Upper lobe of right lung (tissue), 1 donor: ENCODE measurements at places on chromosomes 7 and 10.
A peak's percentile ranks its signal among the peaks of the same experiment; 100 is the strongest.

- H3K4me1 ChIP-seq, result no peaks in the 10 kb centered on the region
- no peak overlapping the region for H3K4me3 ChIP-seq
- peaks cover 5% of the 10 kb centered on the region for H3K27me3 ChIP-seq
- no peak overlapping the region for H3K27ac ChIP-seq
Observed at GRCh38 chr10:776772-777171, 87.3 kb upstream of the DIP2C start.

GRCh38 chr10:99431190-99431760, 851 bp upstream of the GOT1 start:
- H3K36me3 ChIP-seq, result no peaks in the 10 kb centered on the region
- peaks cover 16% of the 10 kb centered on the region for H3K4me1 ChIP-seq
- DNase-seq, result peak; percentile 85
- peak overlapping the region; percentile 95 for H3K27ac ChIP-seq
- no peaks in the 10 kb centered on the region for H3K27me3 ChIP-seq

DNA sequence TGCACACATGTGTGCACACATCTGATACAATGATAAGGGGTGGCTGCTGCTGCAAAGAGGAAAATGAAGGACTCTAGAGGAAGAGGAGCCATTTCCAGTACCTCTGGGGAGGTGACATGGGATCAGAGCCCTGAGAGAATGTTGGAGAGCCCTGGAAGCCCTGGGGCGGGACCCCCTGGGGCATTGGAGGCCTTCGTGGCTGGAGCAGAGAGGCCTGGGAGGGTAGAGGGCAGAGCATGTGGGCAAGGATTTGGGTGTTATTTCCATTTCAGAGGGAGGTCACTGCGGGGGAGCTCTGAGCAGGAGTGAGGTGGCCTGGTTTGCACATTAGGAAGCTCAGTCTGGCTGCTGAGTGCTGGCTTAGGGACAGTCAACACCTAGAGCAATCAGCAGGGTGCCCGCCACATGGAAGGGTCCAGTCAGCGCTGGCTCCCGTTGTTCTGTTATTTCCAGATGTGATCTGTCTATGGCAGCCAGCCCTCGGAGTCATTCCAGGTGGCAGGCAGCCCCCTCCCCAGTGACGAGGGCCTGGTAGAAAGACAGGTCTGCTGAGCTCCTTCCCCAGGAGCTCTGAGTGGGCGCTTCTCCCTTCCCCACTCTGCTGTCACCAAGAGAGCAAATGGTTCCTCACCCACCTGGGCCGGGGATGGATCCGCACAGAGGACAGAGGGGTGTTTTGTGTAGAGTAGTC, 24.1 kb upstream of the BTBD16 start:
- no peak overlapping the region for H3K4me3 ChIP-seq
- DNase-seq, result no peak
- peaks cover 77% of the 10 kb centered on the region for H3K36me3 ChIP-seq
- no peak overlapping the region for H3K27ac ChIP-seq
- no peaks in the 10 kb centered on the region for H3K27me3 ChIP-seq
- H3K4me1 ChIP-seq, result no peaks in the 10 kb centered on the region

- H3K27ac ChIP-seq, result no peak overlapping the region
- H3K4me1 ChIP-seq, result no peaks in the 10 kb centered on the region
- H3K27me3 ChIP-seq, result no peaks in the 10 kb centered on the region
- DNase-seq, result peak; percentile 71
- no peak overlapping the region for H3K4me3 ChIP-seq
- H3K36me3 ChIP-seq, result no peaks in the 10 kb centered on the region
Observed at GRCh38 chr7:155824227-155824886, 12.1 kb upstream of the SHH start.

GRCh38 chr7:67661-68395, 124.5 kb upstream of the FAM20C start:
- H3K36me3 ChIP-seq, result no peaks in the 10 kb centered on the region
- H3K4me3 ChIP-seq, result no peak overlapping the region
- peak; percentile 39 for DNase-seq
- no peak overlapping the region for H3K27ac ChIP-seq
